Kidney epithelial cell (primary cell): ENCODE measurements at places on chromosomes 5 and 9. TPM values are rescaled to one million over a fixed set of nuclear protein-coding genes. Genes with fewer than 3 reads are reported as not detected.

DNA sequence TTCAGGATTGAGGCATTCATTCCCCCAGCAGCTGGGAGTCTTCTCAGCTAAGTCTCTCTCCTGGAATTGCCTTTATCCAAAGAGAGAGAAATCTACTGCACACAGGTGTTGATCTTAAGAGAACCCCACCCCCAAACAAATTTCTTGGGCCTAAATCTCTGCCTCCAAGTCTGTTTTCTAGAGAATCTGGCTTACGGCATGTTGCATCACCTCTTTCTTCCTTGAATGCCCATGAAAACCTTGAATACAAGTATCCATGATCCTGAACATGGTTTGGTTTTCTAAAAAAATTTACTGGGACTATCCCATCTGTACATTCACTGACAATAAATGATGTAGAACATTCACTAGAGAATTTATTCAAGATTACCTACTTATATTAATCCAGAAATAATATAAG is 401.6 kb downstream of the PDE4D start:
- DNase-seq, result no peak

GRCh38 chr9:109967651-109968642 is 187.9 kb downstream of the PALM2AKAP2 start:
- no peak for DNase-seq

The WNT8A gene
- not detected in 2 replicates for total RNA-seq

The RORB gene
- not detected in 2 replicates for total RNA-seq

- no peak for DNase-seq
Measured at GRCh38 chr9:84871983-84872382, 202.5 kb downstream of the NTRK2 start.

The P4HA2 gene
- 71.5 and 77.5 TPM in 2 replicates for total RNA-seq

- DNase-seq, result no peak
Measured at GRCh38 chr9:11871852-11872251, 821.3 kb upstream of the TYRP1 start.

The LCNL1 gene
- not detected in 2 replicates for total RNA-seq

DNA sequence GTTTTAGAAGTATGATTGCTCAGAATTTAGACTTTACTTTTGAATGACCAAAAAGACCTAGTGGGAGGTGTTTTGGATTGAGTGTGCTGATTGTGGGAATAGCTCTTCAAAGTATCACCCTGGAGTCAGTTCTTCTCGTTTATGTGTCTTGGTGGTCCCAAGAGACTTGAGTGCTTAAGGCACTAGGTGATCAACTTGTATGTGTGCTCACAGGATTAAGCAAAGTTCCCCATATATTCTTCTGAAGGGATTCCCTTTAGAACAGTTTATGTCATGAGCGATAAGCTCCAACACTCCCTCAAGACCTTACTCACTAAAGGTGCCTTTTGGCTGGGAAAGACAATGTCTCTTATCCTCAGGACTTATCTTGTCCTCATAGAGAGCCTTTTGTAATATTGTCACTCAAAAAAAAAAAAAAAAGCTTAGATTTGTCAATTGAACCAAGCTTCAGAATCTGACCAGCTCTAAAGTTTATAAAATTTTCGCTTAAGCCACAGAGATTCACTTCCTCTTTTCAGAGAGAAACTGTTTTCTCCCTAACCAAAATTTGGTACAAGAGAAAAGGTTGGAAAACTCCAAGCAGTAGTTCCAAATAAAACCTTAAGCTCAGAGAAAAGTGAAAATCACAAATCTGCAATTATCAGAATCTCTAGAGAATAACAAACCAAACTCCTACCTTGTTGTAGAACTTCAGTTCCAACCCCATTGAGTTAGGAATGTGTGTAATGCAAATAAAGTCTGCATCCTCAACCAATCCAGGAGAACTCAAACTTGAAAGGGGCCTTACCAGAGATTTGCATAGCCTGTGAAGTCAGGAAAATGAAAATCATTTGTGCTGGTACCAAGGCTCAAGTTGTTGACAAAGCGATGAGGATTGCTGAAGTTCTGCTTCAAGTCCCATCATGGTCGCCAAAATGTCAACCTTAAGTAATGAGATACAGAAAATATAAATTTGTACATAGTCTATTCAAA is 40.0 kb upstream of the PDZD2 start:
- no peak for DNase-seq

GRCh38 chr9:124300312-124300711 is 42.6 kb downstream of the NEK6 start:
- no peak for DNase-seq

DNA sequence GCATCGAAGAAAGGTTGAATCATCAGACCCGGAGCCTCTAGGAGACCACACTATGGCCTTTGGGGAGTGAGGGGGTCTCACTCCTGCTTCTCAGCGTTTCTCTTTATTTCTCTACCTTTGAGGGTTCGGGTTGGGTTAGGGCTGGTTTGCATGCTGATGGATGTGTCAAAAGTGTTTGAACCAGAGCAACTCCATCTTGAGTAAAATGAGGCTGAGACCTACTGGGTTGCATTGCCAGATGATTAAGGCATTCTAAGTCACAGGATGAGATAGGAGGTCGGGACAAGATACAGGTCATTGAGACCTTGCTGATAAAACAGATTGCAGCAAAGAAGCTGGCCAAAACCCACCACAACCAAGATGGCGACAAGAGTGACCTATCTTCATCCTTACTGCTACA is 44.9 kb upstream of the TCF7 start:
- DNase-seq, result no peak

GRCh38 chr9:87830446-87830845 is 52.2 kb upstream of the SPATA31E1 start:
- DNase-seq, result no peak

DNA sequence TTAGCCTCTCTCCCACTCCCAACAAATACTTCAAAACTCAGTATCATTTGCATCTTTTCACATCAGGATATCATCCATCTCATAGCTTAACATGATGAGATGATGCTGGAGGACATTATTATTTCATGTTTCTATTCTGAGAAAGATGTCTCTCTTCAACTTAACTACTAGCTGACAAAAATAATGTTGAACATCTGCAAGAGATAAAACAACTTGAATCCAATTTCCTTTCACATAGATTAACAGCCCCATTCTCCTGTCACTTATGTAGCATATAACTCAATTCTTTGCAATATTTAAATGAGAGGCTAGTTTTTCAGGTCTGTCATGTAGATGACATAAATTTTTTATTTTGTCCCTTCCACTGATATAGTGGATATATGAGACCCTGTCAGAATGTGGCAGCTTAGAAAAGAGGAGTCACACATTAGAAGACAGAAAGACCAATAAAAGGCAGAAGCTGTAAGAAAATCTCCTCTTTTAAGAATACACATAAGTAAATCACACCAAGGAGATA is 239.2 kb upstream of the KIF2A start:
- no peak for DNase-seq
